ENCODE measurements at places on chromosomes 6 and 20.

DNA sequence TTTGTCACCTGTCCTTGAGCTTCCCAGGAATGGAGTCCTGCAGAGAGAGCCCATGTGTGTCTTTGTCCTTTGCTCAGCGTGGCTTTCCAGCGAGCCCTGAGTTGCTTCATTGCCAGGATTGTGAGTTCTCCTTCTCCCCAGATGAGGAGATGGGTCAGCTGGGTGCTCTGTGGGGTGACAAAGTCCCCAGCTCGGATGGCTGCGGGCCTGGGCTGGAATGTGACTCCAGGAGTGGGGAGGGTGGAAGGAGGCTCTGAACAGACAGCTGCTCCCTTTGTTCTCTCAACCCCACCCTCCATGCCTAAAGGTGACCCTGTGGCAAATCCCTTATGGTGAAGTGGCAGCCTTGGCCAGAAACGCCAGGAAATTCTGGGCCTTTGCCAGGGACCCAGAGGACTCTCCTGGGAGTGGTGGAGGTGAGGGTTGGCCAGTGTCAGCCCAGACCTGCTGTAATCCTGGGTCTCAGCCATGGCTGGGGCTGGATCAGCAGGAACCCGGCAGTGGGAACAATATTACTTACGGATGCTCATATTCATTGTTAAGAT, 44.4 kb upstream of the CST5 start:
- DNase-seq = no peak
- H3K36me3 ChIP-seq = no peaks in the 10 kb centered on the region
- H3K4me1 ChIP-seq = peaks cover 18% of the 10 kb centered on the region
- H3K27me3 ChIP-seq = no peaks in the 10 kb centered on the region
- H3K4me3 ChIP-seq = no peak overlapping the region
- no peak overlapping the region for H3K27ac ChIP-seq

DNA sequence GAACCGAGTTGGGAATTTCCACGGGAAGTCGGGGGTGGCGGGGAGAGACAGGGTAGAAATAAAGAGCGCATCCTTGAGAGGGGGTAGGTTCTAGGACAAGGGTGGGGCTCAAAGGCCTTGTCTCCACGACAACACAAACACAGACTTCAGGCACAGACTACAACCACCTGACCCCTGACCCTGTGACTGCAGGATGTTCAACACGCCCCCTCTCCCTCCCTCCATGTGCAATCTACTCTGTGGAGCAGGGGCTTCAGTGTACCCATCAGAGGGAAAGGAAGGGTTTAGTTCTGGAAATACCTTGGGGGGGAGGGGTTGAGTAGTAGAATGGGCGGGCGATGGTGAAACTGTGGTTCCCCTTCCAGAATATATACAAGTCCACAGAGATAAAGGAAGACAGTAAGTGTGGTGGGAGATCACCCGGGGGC, 651 bp upstream of the TAPBP start:
- H3K27me3 ChIP-seq = no peaks in the 10 kb centered on the region
- peaks cover 38% of the 10 kb centered on the region for H3K36me3 ChIP-seq
- peak overlapping the region; percentile 99 for H3K27ac ChIP-seq

DNA sequence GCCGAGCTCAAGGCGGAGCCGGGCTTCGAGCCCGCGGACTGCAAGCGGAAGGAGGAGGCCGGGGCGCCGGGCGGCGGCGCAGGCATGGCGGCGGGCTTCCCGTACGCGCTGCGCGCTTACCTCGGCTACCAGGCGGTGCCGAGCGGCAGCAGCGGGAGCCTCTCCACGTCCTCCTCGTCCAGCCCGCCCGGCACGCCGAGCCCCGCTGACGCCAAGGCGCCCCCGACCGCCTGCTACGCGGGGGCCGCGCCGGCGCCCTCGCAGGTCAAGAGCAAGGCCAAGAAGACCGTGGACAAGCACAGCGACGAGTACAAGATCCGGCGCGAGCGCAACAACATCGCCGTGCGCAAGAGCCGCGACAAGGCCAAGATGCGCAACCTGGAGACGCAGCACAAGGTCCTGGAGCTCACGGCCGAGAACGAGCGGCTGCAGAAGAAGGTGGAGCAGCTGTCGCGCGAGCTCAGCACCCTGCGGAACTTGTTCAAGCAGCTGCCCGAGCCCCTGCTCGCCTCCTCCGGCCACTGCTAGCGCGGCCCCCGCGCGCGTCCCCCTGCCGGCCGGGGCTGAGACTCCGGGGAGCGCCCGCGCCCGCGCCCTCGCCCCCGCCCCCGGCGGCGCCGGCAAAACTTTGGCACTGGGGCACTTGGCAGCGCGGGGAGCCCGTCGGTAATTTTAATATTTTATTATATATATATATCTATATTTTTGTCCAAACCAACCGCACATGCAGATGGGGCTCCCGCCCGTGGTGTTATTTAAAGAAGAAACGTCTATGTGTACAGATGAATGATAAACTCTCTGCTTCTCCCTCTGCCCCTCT, 1.1 kb downstream of the CEBPB start:
- H3K27me3 ChIP-seq = no peaks in the 10 kb centered on the region
- H3K4me3 ChIP-seq = peak overlapping the region; percentile 70
- peak overlapping the region; percentile 71 for H3K27ac ChIP-seq

DNA sequence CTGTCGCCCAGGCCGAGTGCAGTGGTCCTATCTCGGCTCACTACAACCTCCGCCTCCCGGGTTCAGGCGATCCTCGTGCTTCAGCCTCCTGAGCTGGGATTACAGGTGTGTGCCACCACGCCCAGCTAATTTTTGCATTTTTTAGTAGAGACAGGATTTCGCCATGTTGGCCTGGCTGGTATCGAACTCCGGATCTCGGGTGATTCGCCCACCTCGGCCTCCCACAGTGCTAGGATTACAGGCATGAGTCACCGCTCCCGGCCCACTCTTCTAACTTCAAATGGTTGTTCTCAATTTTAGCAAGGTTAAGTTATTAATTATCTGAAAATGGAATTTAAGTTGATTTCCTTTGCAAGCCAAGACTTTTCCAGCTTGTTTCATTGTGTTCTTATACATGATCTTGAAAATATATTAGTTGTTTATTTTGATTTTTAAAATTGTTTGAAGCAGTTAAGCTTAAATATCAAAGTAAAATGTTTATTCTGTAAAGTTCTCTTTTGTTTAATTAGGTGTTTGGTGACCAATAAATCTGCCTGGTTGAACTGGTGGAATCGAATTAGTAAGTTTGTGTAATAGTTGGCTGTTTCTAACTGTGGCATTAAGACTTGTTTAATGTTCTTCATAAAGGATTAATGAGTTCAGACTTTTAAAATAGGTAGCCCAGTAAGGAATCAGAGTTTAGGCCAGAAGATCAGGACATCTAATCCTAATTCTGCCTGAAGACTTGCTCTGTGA, 2.3 kb downstream of the PM20D2 start:
- no peak overlapping the region for H3K4me3 ChIP-seq
- no peak overlapping the region for H3K27ac ChIP-seq
- no peak for DNase-seq
- no peaks in the 10 kb centered on the region for H3K27me3 ChIP-seq
- peaks cover 3% of the 10 kb centered on the region for H3K36me3 ChIP-seq
- H3K4me1 ChIP-seq = peaks cover 5% of the 10 kb centered on the region

GRCh38 chr6:154800338-154800737, 67.1 kb downstream of the SCAF8 start:
- no peak overlapping the region for H3K4me3 ChIP-seq
- no peak overlapping the region for H3K27ac ChIP-seq
- H3K4me1 ChIP-seq = peaks cover 6% of the 10 kb centered on the region
- H3K36me3 ChIP-seq = peaks cover 3% of the 10 kb centered on the region
- no peak for DNase-seq
- H3K27me3 ChIP-seq = no peaks in the 10 kb centered on the region

DNA sequence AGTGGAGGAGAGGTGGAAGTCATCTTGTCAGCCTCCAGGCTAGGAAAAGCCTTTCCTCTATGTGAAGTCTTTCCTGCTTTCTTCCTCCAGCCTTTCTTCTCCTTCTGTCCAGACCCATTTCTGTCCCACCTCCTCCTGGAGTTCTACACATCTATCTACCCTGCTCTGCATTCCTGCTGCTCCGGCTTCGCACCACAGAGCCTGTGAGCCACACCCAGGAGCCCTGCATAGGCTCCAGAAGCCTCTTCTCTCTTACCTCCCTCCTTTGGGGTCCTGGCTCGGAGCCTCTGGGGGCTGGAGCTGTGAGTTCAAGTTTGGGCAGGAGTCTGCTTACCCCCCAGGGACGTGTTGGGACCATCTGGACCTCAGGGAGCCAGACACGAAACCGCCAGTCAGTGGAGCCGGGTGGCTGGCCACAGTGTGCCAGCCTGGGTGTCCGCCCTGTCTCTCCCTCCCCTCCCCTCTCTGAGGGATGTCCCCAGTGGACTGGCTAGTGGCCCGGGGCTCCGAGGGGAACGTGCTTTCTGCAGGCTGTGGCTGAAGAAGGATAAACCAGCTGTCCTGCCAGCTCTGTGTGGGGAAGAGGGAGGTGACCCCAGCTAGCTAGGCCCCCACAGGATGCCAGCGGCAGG, 99.2 kb downstream of the VEGFA start:
- no peak for DNase-seq
- no peaks in the 10 kb centered on the region for H3K36me3 ChIP-seq
- H3K4me1 ChIP-seq = no peaks in the 10 kb centered on the region
- H3K27me3 ChIP-seq = no peaks in the 10 kb centered on the region
- no peak overlapping the region for H3K27ac ChIP-seq

- no peaks in the 10 kb centered on the region for H3K36me3 ChIP-seq
- DNase-seq = no peak
- no peak overlapping the region for H3K27ac ChIP-seq
- no peaks in the 10 kb centered on the region for H3K4me1 ChIP-seq
These were observed 14.0 kb downstream of the KIAA1755 start for GRCh38 chr20:38246357-38247165.

- peaks cover 13% of the 10 kb centered on the region for H3K36me3 ChIP-seq
- no peak overlapping the region for H3K27ac ChIP-seq
These were observed 310.0 kb downstream of the ESR1 start for GRCh38 chr6:152117156-152118133.

DNA sequence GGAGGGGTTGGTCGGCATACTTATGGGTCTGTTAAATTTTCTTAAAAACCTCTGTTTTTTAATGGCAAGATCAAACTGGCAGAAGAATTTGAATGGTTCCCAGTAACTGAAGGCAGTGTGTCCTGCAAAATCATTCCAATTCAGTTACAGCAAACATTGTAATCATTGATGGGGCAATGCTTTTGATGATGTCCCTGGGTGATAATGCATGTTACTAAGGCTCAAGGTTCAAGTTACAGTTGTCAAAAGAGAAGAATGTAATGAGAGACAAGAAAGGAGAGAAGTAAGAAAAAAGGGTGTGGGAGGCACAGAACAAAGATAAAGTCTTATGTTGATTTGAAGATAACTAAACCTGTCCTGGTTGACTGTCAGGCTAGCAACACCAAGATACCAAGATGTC, 54.9 kb downstream of the CEP162 start:
- no peaks in the 10 kb centered on the region for H3K4me1 ChIP-seq
- no peak overlapping the region for H3K4me3 ChIP-seq
- peaks cover 2% of the 10 kb centered on the region for H3K36me3 ChIP-seq
- no peak for DNase-seq
- H3K27me3 ChIP-seq = no peaks in the 10 kb centered on the region
- H3K27ac ChIP-seq = no peak overlapping the region
